ENCODE measurements at places on chromosomes 4 and X. TPM values are rescaled to one million over a fixed set of nuclear protein-coding genes. Genes with fewer than 3 reads are reported as not detected.

Gene PITX2
- 22.5 TPM for total RNA-seq

Gene LINC00632
- total RNA-seq = 36.3 TPM

Gene RTL3
- 0.12 TPM for total RNA-seq

Gene STAP1
- not detected for total RNA-seq

Gene IL1RAPL1
- total RNA-seq = 0.58 TPM

Gene ADGRA3
- total RNA-seq = 24.2 TPM

Gene CTAG1A
- total RNA-seq = not detected

Gene SPACA5
- total RNA-seq = not detected

Gene PRRG3
- not detected for total RNA-seq

Gene PABPC5
- total RNA-seq = 1.8 TPM

Gene MAGEC3
- not detected for total RNA-seq

Gene ENAM
- not detected for total RNA-seq

Gene TIGD4
- total RNA-seq = not detected

Gene ZDHHC15
- total RNA-seq = not detected

All from pericardium fibroblast (primary cell).